ENCODE measurements at places on chromosomes 6 and 20.

DNA sequence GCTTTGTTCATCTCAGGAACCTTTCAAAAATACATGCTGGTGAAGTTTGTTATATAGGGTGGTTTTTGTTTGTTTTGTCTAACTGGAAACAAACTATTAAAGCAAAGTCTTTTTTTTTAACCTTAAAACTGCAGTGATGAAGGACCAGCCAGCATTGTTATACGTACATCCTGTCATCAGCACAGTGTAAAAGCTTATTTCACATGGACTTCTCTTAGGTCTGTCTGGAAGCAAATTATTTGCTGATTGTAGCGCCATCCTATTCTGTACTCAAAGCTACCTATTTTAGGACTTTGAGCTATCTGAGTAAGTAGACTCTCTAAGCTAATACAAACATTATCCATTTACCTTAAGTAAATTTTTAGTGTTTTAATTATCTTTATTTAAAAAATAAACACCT lies 61.7 kb downstream of the SNX9 start:
- no peak for DNase-seq

DNA sequence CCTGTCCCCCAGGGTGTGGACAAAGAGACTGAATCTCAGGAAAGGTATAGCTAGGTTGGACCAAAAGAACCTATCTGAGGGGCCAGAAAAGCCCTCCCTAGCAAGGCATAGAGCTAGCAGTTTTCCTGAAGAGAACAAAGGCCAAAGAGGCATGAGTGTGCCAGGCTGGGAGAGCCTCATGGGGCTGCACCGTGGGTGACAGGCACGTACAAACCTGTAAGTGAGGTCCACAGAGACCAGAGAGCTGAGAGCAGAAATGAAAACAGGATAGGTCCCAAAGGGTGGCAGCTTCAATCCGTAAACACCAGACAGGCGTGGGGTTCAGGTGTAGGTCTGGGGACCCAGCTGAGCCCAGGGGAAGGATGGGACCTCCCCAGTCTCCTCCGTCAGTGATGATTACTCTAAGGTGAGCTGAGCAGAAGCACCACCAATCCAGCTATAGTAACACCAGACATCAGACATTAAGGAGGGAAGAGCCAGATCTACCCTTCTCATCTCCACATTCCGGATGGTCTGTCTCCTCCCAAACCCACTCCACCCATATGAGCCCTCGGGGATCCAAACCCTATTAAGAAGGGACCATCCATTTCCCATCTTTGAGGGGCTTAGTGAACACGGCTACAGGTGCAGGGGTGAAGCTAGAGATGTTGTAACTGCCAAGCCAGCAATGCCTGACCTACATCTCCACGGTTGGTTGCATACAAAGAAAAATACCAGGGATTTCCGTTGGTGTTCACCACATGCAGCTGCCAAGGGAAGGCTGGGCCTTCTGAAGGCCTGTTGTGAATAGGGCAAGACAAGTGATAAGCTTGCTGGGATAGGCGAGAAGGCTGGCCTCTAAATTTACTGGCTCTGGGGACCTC lies 38.3 kb downstream of the BCL2L1 start:
- no peak for DNase-seq

- no peak for DNase-seq
Observed at GRCh38 chr6:158705386-158706126, 55.7 kb downstream of the SYTL3 start.

DNA sequence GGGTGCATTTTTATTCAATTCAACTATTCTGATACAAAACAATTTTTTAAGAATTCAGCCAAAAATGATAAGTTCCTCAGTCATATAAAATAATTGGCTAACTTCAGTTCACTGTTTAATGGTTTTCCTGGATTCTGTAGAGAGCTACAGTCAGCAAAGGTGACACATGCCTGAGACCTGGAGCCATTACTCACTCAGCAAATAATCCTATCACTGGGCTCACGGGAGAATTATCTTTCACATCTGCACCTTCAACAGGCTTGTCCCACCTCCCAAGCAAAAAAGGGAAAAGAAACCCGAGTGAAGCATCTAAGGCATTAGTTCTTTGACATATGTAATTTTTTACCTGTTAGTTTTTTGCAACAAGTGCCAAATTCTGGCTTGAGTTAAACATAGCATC lies 34.9 kb upstream of the FOXA2 start:
- DNase-seq = no peak

GRCh38 chr20:55052459-55052858 lies 577.1 kb downstream of the DOK5 start:
- no peak for DNase-seq

- DNase-seq = peak; percentile 40
Observed at GRCh38 chr6:79947191-79948186, at the start of gene ELOVL4. TSS of gene ELOVL4 (minus strand) at chr6:79947553. CDS start at chr6:79947279, 274 bp downstream.

- no peak for DNase-seq
Observed at GRCh38 chr20:49572857-49573256, 4.9 kb upstream of the PTGIS start.

- no peak for DNase-seq
Observed at GRCh38 chr6:13488015-13488895, 855 bp upstream of the GFOD1 start.

DNA sequence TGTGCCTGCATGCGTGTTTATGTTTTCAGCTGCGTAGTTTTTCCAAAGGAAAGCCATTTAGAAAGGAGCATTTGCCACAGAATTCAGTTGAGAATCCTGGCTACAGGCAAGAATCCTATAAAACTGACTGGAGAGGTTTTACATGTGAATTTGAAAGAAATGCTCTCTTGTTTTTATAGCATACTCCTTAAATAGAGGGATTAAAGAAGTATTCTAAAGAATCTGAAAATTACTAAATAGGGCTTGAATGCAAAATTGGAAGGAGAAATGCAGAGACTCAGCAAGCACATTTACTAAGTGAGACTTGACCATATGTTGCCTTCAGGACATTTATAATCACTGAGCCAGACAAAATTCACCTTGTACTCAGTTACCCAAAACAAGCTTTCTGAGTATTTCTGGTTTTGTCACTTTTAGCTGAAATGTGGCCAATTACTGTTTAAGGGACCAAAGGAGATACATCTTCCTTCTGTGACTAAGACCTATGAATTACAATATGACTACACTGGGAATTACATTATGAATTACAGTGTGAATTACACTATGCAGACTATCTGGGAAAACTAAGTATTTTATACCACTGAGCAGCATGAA lies 107.4 kb upstream of the ASCC3 start:
- DNase-seq = no peak

DNA sequence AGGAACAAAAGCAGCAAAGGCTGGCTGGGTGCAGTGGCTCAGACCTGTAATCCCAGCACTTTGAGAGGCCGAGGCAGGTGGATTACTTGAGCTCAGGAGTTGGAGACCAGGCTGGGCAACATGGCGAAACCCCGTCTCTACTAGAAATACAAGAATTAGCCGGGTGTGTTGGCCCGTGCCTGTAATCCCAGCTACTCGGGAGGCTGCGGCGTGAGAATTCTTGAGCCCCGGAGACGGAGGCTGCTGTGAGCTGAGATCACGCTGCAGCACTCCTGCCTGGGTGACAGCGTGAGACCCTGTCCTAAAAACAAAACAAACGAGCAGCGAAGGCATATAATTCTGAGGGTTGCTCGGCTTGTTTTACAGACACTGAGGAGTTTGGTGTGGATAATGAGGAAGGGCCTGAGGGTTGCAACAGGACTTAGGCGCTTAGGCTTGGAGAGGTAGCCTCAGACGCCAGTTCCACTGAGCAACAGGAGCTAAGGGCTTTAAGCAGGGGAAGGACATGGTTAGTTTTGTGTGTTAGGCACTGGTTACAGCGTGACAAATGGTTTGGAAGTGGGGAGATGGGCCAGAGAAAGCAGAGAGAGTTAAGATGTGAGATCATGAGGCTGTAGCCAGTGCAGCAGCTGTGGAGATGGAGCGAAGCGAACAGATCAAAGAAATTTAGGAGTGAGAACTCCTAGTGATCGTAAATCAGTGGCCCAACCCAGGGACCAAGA lies 1.2 kb downstream of the MYH7B start:
- no peak for DNase-seq

DNA sequence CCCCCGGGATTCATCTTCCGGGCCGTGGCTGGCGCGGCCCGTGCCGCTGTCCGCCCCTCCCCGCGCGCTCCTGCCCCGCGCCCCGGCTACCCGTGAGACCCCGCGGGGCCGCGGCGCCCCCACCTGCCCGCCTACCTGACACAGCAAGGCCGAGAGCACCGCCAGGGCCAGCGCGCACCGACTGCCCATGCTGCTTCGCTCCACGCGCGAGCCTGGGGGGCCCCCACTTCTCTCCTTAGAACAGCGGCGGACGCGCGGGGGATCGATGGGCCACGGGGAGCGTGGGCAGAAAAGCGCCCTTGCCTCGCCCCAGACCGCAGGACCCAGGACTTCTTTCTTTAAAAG lies 955 bp downstream of the DLL1 start:
- DNase-seq = no peak
